ENCODE measurements at places on chromosomes 1 and 21.

- DNase-seq = no peak
Measured at GRCh38 chr1:176656257-176656995, 193.5 kb downstream of the PAPPA2 start.

DNA sequence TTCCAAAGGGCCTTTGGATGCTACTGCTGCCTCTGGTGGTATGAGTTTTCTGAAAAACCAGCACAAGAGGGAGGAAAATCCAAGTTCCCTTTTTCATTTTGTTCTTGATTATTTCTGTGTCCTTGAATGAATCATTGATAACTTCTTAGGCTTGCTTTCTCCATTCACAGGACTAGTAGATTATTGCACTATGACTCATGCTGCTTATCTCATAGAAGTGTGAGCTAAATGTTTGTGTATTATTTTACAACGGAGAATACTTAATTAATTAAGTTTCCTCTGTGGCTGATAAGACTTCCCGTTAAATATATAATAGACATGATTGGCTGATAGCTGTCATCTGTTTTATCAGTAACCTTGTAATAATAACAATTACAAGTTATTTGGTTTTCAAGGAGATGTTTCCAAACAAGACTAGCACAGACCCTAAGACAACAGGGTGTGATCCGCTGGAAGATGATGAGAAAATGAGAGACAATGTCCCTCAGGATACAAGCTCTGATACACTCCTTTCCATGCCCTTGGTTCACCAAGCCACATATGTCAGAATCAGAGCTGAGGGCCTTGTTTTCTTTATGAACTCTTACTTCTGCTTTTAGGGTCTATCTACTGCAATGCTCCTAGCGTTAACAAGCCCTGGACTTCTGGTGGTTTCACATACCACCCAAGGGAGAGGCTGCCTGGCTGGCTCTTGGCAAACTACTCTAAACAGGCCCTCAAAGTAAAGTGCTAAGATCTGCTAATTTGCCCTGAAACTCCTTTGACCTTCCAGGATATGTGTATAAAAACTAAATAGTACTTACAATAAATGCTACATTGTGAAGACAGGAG is 1078.3 kb downstream of the TTLL7 start:
- DNase-seq = no peak

DNA sequence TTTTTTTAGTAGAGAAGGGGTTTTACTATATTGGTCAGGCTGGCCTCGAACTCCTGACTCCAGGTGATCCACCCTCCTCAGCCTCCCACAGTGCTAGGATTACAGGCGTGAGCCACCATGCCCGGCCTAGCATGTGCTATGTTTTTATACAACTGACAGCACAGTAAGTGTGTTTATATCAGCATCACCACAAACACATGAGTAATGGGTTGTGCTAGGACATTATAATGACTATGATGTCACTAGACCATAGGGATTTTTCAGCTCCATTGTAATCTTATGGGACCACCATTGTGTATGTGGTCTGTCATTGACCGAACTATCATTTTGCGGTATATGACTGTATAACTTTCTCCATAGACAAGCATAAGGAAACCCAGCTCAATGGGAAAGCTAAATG is 6.3 kb downstream of the LEFTY2 start:
- DNase-seq = no peak

- no peak for DNase-seq
Measured at GRCh38 chr1:90925928-90926869, 95.6 kb downstream of the ZNF644 start.

- DNase-seq = peak; percentile 84
Measured at GRCh38 chr1:154186177-154186576, 5.7 kb downstream of the TPM3 start.

DNA sequence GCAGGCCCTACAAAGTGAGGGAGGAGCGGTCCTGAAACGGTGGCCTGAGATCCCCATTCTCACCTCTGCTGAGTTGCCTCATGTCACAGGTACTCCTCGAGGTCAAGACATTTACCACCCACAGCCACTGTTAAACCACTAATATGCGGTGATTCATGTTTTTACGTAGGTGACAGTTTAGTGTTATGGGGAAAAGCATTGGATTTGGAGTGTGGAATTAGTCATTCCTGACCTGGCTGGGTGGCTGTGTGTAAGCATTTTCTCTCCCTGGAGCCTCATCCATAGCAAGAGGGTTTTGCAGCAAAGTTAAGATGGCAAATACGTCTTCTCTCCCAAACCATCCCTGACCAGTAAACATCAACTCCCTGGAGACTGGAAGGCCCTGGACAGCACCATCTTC is 57.8 kb upstream of the KCNJ6 start:
- no peak for DNase-seq

GRCh38 chr21:45977396-45977795 is 4.2 kb upstream of the COL6A1 start:
- DNase-seq = no peak

DNA sequence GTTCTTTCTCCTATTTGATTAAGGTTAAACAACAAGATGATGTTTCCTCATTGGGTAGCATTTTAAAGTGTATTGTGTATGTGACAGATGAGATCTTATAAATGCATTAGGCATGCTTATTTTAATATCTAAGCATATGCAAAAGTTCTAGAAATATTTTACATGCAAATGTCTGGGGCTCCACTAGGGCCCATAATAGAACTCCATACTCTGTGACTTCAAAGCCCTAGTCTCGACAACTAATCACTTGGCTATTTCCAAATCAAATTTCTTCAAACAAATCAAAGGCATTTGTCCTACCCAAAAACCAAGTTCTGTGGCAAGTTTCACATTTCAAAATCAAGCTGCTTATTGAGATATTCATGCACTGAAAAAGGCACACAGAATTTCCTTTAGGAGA is 385.6 kb upstream of the ST6GALNAC5 start:
- DNase-seq = no peak

GRCh38 chr1:1093610-1093943 is 19.5 kb upstream of the RNF223 start:
- no peak for DNase-seq

- no peak for DNase-seq
Measured at GRCh38 chr1:86648255-86648654, 56.1 kb upstream of the SH3GLB1 start.

DNA sequence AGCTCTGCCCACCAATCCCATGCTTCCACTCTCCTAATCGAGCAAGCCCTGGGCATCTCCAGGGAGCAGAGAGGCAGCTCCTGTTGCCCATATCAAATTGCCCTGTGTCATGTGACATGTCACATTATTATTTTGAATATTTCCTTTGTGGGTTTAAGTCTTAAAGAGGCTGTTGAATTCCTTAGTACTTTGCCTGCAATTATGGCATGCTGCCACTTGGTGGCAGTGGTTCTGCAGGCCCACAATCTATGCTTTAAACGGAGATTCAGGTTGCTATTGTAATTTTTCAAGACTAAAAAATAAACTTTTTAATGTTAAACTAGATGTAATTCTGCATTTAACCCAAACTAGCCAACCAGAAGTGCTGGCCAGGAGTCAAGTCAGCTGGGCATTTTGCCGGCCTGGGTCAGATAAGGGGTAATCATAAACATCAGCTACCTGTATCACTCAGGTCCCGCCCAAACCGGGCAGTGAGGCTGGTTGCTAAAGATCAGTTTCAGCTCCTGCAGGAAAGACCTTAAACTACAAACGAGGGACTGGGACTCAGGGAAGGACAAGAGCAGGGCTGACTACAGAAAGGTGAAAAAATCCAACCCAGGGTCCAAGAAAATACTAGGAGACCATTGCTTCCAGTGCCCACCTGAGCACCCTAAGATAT is 37.3 kb upstream of the ARHGEF16 start:
- DNase-seq = no peak

DNA sequence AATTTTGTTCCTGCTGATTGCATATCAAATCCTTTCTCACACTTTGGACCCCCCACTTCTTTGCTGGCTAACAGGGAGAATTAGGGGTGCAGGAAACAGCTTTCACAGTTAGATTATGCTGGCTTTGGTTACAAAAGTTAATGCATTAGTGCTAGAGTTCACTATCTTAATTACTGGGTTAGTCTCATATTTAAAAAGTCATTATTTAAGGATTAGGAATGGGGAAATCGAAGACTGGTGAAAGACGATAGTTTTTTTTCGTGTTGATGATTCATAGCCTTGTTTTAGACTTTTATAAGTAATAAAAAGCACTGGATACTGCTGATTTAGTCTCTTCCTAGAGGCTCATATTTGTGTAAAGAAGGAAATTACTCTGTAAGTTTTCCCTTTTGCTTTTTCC is 11.6 kb downstream of the ST6GALNAC3 start:
- no peak for DNase-seq

- no peak for DNase-seq
Measured at GRCh38 chr1:25003457-25004190, 73.5 kb upstream of the RUNX3 start.

- peak; percentile 66 for DNase-seq
Measured at GRCh38 chr1:47997289-47998200, at the start of gene TRABD2B. Gene TRABD2B (minus strand): TSS chr1:47997385.

- DNase-seq = no peak
Measured at GRCh38 chr1:43779266-43779665, 71.9 kb downstream of the ST3GAL3 start.

GRCh38 chr21:21162786-21163185 is 164.6 kb downstream of the NCAM2 start:
- no peak for DNase-seq

GRCh38 chr1:10665226-10665625 is 131.2 kb downstream of the CASZ1 start:
- no peak for DNase-seq

DNA sequence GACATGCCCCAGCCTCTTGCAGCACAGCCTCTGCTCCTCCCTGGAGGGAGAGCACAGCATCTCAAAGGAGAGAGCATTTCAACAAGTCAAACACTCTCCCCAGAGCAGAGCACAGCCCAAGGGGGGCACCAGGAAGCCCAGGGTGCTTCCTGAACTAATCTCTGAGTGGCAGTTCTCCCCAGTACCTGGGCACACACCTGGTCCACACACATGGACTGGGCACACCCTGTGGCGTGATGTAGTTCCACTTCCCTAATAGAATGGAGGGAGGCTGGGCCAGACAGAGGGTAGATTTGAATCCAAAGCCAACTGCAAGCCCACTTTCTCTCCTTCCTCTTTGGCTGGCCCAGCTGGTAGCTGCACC is 55.5 kb downstream of the CD46 start:
- DNase-seq = no peak

GRCh38 chr1:225447650-225448089 is 19.8 kb upstream of the LBR start:
- DNase-seq = no peak

DNA sequence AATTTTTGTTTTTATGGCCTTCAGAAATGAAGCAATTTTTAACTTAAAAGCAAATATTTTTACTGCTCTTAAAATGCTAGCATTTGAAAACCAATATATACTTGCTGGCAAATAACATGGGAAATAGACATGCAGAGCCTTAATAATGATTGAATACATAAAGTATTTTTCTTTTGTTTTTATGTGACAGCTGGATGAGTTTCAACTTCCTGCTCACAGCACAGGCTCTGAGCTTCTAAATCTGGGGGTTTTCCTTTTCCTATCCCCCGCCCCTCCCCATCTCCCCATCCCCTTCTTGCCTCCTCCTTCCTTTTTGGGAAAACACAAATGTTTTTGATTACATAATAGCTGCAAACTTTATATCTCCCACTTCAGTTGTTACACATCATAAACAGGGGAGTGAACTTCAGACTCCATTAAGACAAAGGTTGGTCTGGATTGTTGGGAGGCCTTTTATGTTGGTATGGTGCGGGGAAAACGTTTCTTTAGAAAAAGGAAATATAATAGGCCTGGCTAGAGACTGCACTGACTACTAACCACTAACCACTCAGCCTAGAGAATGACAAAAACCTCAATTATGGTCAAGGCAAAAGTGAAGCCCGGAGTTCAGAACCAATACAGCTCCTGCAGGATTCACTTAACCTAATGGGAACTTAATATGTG is 116.1 kb upstream of the GORAB start:
- no peak for DNase-seq

GRCh38 chr1:238660849-238661248 is 725.5 kb upstream of the CHRM3 start:
- no peak for DNase-seq

DNA sequence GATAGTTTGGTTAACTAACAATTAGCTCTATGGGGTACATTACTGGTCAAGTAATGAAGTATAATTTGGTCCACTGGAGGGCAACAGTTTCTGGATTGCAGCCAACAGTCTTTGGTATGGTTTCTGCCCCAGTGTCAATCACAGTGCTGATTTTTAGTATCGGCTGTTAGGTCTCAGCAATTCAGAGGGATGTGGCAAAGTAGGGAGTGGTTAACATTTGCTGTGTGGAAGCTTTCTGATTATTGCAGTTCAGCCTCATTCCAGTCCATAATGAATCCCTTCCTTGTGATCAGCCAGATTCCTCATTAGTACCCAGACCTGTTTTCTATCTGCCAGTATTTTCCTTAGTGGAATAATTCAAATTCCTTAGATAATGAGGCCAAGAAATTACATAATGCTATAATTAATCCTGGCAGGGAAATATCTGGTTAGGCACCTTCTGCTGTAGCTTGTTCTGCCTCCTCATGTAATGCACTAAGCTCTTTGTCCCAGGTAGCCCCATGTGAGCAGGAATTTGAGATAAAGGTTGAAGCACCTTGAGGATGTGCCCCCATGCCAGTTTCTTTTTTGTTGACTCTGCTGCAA is 14.0 kb downstream of the F3 start:
- no peak for DNase-seq

GRCh38 chr21:41755258-41755933 is 11.5 kb downstream of the RIPK4 start:
- no peak for DNase-seq

DNA sequence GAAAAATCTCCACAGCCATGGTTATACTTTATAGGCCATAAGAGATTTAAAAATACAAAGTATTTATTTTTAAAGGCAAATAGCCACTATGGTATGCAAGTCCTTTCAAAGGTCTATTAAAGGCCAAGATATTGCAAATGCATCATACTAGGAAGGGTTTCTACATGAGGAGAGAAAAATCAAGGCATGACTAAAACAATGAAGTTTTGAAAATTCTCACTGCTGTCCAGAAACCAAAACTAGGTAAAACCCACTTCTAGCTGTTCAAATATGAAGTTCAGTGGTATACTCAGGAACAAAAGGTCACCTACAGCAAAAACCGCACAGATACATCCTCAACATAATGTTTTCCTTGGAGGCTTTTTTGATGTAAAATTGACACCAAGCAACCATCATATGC is 75.0 kb downstream of the EPS15 start:
- no peak for DNase-seq

DNA sequence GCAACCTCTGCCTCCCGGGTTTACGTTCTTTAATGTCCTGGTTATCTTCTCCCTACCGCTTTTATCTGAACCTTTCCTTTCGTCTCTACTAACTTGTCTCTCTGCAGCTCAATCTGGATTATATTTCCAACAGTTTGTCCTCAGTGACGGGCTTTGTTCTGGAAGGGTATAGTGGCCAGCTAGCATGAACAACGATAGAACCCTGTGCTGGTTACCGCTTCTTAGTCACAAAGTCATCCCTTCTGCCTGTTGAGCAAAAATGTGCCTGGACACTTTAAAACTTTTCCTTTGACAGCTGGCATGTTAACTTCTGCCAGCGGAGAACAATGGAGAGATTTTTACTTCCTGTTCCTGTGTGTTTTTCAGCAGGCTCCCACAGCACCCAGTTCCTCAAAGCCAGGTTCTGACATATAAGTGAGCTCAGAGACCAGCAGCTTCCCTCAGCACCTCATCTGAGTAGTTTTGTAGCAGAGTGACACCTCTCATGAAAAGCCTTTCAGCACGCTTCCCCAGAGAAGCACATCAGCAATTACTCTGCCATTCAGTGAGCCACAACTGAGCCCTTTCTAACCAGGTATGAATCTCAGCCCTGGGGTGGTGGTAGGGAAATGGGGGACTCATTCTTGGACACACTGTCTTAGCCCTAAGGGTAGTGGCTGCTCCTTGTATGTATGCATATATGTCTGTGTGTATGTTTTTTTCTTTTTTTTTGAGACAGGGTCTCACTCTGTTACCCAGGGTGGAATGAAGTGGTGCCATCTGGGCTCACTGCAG is 23.6 kb upstream of the CCDC17 start:
- DNase-seq = no peak
